ENCODE measurements at places on chromosomes 11 and 22. TPM values are rescaled to one million over a fixed set of nuclear protein-coding genes. Genes with fewer than 3 reads are reported as not detected.

Gene NXPE4
- not detected for total RNA-seq

- H3K27ac ChIP-seq: no peak overlapping the region
- H3K4me3 ChIP-seq: no peak overlapping the region
- H3K36me3 ChIP-seq: no peaks in the 10 kb centered on the region
- peaks cover 100% of the 10 kb centered on the region for H3K27me3 ChIP-seq
These were observed 14.0 kb upstream of the PAX6 start for GRCh38 chr11:31824879-31825837.

GRCh38 chr11:44936951-44937543 is 13.6 kb downstream of the TP53I11 start:
- no peaks in the 10 kb centered on the region for H3K27me3 ChIP-seq
- H3K4me1 ChIP-seq: peaks cover 25% of the 10 kb centered on the region

Gene CFAP300
- total RNA-seq: not detected

Gene GLYAT
- not detected for total RNA-seq

Gene THAP12
- 47.0 TPM for total RNA-seq

DNA sequence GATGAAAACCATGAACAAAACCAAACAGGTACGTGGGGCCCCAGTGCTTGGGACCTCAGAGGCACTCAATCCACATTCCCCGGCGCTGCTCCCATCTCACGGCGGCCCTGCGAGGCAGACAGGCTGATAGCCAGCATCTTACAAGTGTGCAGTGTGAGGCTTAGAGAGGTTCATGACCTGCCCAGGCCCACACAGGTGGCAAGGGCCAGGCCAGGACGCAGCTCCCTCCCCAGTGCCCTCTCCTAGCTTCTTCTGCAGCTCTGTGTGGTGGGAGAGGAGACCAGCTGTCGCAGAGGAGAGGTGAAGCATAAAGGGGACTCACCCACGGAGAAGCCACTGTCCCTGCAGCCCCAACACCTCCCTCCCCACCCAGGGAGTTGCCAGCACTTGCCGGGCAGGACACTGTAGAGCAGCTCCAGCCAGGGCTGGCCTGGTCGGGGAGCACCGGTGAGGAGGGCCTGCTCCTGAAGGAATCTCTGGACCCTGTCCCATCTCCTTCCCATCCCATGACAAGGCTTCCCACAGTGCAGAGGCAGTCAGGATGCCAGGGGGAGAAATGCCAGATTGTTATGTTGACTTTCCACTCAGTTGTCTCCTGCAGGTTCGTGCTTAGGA is 92.4 kb upstream of the TMEM45B start:
- DNase-seq: no peak
- no peak overlapping the region for H3K27ac ChIP-seq
- H3K36me3 ChIP-seq: no peaks in the 10 kb centered on the region
- no peak overlapping the region for H3K4me3 ChIP-seq
- no peaks in the 10 kb centered on the region for H3K27me3 ChIP-seq
- no peaks in the 10 kb centered on the region for H3K4me1 ChIP-seq

Gene OR51E2
- not detected for total RNA-seq

Gene SLC22A25
- total RNA-seq: not detected

- peak; percentile 54 for DNase-seq
- peaks cover 9% of the 10 kb centered on the region for H3K4me1 ChIP-seq
- H3K27me3 ChIP-seq: no peaks in the 10 kb centered on the region
- H3K36me3 ChIP-seq: no peaks in the 10 kb centered on the region
These were observed 63.2 kb upstream of the ARFGAP3 start for GRCh38 chr22:42920101-42920820.

GRCh38 chr22:24427500-24428164 is at the start of gene ADORA2A:
Gene ADORA2A, plus strand, starts transcription at chr22:24427599. Its CDS starts 5,806 bp downstream, at chr22:24433405.
- peak within 1 kb of the TSS; percentile 96 for H3K27ac ChIP-seq
- H3K36me3 ChIP-seq: no peaks in the 10 kb centered on the region
- H3K4me3 ChIP-seq: peak within 1 kb of the TSS; percentile 49
- peaks cover 93% of the 10 kb centered on the region for H3K4me1 ChIP-seq

Gene KDELR3
- 1.5 TPM for total RNA-seq

DNA sequence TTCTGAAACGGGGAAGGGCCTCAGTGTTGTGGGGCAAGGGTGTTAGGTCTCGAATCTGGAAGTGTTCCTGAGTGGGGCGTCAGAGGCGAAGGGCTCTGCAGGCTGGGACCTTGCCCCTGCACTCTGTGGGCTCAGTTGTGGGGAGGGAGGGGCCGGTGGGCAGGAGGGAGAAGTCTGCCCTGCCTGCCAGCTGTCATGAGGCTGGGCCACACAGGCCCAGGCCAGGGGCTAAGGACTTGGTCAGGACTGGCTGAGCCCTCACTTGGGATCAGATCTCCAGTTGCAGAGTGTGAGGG is at the start of gene CRACR2B:
Gene CRACR2B (plus strand): TSS at position 23 of the 296 bp plus-strand sequence. CDS start 689 bp downstream, outside the sequence.
- H3K27me3 ChIP-seq: peaks cover 49% of the 10 kb centered on the region
- H3K27ac ChIP-seq: peak within 1 kb of the TSS; percentile 87
- peaks cover 64% of the 10 kb centered on the region for H3K4me1 ChIP-seq
- no peaks in the 10 kb centered on the region for H3K36me3 ChIP-seq
- peak; percentile 84 for DNase-seq

- no peak for DNase-seq
- no peaks in the 10 kb centered on the region for H3K36me3 ChIP-seq
- H3K27ac ChIP-seq: no peak overlapping the region
- H3K4me1 ChIP-seq: no peaks in the 10 kb centered on the region
- H3K27me3 ChIP-seq: no peaks in the 10 kb centered on the region
- H3K4me3 ChIP-seq: no peak overlapping the region
These were observed 178.9 kb downstream of the GRIK4 start for GRCh38 chr11:120690406-120690805.

GRCh38 chr11:15146271-15147003 is 31.7 kb downstream of the INSC start:
- DNase-seq: no peak
- H3K36me3 ChIP-seq: no peaks in the 10 kb centered on the region
- H3K27me3 ChIP-seq: no peaks in the 10 kb centered on the region
- H3K4me1 ChIP-seq: no peaks in the 10 kb centered on the region
- no peak overlapping the region for H3K4me3 ChIP-seq

- peaks cover 21% of the 10 kb centered on the region for H3K36me3 ChIP-seq
- no peaks in the 10 kb centered on the region for H3K27me3 ChIP-seq
- no peaks in the 10 kb centered on the region for H3K4me1 ChIP-seq
These were observed 345.0 kb downstream of the TBC1D22A start for GRCh38 chr22:47107431-47107830.

- no peaks in the 10 kb centered on the region for H3K4me1 ChIP-seq
- no peaks in the 10 kb centered on the region for H3K27me3 ChIP-seq
- H3K27ac ChIP-seq: no peak overlapping the region
- H3K4me3 ChIP-seq: no peak overlapping the region
- no peak for DNase-seq
- H3K36me3 ChIP-seq: no peaks in the 10 kb centered on the region
These were observed 37.8 kb downstream of the DLG2 start for GRCh38 chr11:85589373-85589772.

Gene SCN4B
- total RNA-seq: 0.23 TPM
